ENCODE measurements at places on chromosomes 11 and 22. TPM values are rescaled to one million over a fixed set of nuclear protein-coding genes. Genes with fewer than 3 reads are reported as not detected.

GRCh38 chr11:119571311-119571710 lies 148.3 kb upstream of the THY1 start:
- DNase-seq = no peak

DNA sequence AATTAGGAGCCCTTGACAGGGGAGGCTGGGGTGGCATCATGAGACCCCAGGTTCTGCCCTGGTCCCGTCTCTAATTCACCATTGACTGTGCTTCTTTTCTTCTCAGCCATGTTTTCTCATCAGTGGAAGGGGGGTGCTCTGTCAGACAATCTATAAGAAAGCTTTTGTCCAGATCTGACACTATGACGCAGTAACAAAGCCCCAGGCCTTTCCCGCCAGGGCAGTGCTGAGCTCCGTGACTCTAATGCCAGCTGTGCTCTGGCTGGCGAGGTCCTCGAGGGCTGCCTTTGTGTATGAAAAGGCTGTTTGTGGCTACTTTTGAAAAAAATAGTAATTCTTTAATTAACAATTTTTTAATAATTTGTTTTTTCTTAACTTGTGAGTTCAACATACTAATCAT lies 3.2 kb downstream of the CD6 start:
- no peak for DNase-seq

- no peak for DNase-seq
Measured at GRCh38 chr11:68646832-68647231, 37.5 kb upstream of the GAL start.

DNA sequence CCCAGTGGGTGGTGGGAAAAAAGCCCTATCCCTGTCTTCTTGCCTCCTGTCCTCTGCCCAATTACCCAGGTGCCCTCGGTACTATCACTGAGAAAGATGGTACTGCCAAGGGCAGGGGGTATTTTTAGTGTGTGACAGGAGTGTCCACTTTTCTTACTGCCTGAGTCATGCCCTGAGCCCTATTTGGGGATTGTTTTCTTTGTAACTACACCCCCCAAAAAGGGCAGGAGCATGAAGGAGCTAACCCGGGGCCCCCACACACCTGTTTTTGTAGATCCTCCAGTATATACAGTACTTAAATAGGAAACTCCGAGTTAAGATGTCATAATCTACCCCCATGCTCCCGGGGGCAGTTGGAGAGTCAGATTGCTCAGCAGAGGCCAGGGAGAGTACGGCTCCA lies 3.8 kb downstream of the SMTNL1 start:
- no peak for DNase-seq

The NDUFA6 gene
- total RNA-seq = 47.9 TPM

The SPON1 gene
- under 0.01 TPM for total RNA-seq

The SLC5A1 gene
- not detected for total RNA-seq

Measured in lung microvascular endothelial cell (primary cell).